ENCODE measurements at places on chromosomes 11 and 22.

DNA sequence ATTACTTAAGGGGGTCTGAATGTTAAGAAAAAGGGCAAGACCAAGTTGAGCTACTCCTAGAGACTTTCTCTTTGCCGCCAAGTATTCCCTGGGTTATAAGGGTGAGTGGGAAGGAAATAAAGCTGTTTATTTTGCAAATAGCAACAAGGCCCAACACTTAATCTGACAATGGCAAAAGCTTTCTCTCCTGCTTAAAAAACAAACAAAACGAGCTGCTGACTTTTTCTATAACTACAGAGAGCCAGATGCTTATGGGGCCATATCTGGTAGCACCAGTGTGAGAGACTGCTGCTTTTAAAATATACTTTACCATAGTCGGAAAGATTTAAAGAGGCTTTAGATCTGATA lies 2.3 kb upstream of the KDM2A start:
- no peak for DNase-seq

DNA sequence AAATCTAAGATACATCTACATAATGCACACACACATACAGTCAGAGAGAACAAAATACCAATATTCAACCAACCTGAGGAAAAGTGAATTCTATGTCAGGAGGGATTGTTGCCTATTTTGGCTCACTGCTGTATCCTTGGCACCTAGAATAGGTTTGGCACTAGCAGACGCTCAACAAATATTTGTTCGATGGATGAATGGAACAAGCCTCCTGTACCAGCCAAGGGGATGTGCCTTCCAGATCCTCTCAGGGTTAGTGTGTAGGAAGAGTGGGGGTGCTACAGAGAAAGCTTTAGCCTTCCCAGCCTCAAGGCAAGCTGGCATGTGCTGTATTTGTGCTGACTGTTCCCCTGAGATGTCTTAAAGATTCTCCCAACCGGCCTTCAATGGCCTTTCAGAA lies 23.3 kb upstream of the POU2AF1 start:
- DNase-seq, result no peak

DNA sequence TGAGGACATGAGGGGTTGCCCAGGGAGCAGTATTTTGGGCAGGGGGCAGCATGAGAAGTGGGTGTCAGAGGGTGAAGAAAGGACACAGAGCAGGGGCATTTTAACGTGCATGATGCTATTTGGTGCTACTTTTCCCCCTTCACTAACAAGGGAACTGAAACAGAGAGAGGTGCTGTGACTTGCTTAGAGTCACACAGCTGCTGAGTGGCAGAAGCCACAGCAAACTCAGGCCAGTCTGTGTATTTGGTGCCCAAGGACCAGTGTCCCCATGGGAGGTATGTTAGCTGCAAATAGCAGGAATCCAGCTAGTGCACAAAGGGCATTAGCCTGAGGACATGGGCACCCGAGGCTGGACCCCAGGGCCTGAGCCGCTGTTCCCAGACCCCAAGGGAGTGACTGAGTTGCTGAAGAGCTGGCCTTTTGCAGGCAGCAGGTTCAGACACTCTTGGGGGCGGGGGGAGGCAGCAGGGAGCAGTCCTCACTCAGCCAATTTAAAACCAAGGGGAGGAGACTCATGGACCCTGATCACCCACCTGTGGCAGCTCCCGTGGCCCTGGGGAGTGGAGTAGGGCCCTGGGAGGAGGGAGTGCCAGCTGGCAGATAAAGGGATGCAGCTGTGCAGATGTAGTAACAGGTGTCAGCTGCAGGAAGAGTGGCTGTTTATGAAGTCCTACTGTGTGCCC lies 14.6 kb downstream of the PARVG start:
- no peak for DNase-seq

GRCh38 chr22:38504731-38505540 lies 1.2 kb downstream of the DDX17 start:
- DNase-seq, result no peak

DNA sequence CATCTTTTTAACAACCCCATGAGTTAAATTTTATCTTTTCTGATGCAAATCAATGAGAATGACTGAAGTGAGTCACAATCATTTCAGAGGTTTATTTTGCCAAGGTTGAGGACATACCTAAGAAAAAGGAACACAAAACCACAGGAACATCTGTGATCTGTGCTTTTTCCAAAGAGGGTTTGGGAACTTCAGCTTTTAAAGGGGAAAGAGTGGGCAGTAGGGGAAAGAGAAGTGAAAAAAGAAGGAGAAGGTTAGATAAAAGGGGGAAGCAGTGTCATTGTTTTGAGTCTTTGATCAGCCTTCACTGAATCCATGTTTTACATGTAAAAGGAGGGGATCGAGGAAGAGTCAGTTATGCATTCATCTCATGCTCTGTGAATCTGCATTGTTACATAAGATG lies 45.3 kb upstream of the SPON1 start:
- no peak for DNase-seq

- DNase-seq, result no peak
Observed at GRCh38 chr22:37358386-37358785, 68.9 kb downstream of the ELFN2 start.

DNA sequence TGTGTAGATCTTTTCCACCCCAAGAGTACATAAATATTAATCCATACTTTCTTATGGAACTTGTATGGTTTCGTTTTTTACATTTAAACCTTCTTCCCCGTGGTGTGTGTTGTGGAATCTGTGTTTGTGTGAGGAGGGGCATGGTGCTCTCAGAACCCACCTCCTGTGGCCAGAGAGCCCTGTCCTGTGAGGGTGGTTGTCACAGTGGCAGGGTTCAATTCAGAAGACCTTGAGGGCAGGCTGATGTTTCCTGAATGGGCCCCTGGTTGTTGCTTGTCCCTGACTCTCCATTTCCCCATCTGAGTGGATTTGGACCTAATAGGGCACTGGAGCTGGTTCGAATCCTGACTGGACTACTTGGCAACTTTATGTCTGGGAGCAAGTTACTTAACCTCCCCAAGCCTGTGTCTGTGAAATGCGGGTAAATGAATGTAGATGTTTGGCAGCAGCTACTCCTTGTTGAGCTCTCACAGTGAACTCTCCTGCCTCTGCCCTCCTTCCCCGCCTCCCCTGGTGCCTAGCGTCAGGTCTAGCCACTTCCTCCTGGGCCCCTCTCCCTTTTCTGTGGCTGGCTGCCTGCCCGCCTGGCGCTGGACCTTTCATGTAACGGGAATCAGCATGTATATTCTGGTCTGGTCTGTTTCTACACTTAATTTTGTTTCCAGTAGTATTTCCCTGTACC lies 7.3 kb downstream of the NEAT1 start:
- no peak for DNase-seq

GRCh38 chr22:27475548-27475897 lies 326.0 kb downstream of the MN1 start:
- no peak for DNase-seq

Data from stimulated activated CD4-positive, alpha-beta T cell treated with anti-CD3 and anti-CD28 coated beads, Interleukin-1b, Interleukin-23, amount 100 ng/mL, for 1 hour (primary cell).